ENCODE measurements at places on chromosomes 6 and 20. TPM values are rescaled to one million over a fixed set of nuclear protein-coding genes. Genes with fewer than 3 reads are reported as not detected.

- no peak for DNase-seq
Observed at GRCh38 chr20:64119681-64120341, 12.4 kb upstream of the NPBWR2 start.

GRCh38 chr6:41549673-41550072 is 3.5 kb downstream of the FOXP4 start:
- no peak for DNase-seq

GRCh38 chr6:135531954-135532490 is 34.5 kb upstream of the AHI1 start:
- no peak for DNase-seq

- no peak for DNase-seq
Observed at GRCh38 chr6:151850479-151851003, 43.1 kb downstream of the ESR1 start.

DNA sequence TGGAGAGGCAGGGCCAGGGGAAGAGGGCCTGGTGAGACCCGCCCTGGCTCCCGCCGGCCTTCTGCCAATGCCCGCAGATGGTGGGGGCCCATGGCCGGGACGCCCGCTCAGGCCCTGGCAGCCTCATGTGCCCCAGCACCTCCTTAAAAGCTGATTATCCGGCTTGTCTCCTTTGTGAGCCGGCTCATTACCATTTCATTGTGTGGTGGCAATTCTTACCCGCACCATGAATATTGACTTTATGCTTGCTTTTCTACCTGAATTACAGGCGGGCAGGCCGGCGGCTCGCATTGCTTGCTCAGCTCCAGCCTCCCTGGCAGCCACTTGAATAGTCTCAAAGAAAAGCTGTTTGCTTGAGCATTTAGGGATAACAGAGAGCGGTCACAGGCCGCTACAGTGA is 120.0 kb upstream of the JAG1 start:
- DNase-seq, result no peak

GRCh38 chr6:53233309-53233708 is 84.7 kb upstream of the GCM1 start:
- no peak for DNase-seq

GRCh38 chr6:154345811-154346210 is 10.8 kb downstream of the IPCEF1 start:
- no peak for DNase-seq

GRCh38 chr6:56199956-56200355 is 47.4 kb downstream of the COL21A1 start:
- no peak for DNase-seq

DNA sequence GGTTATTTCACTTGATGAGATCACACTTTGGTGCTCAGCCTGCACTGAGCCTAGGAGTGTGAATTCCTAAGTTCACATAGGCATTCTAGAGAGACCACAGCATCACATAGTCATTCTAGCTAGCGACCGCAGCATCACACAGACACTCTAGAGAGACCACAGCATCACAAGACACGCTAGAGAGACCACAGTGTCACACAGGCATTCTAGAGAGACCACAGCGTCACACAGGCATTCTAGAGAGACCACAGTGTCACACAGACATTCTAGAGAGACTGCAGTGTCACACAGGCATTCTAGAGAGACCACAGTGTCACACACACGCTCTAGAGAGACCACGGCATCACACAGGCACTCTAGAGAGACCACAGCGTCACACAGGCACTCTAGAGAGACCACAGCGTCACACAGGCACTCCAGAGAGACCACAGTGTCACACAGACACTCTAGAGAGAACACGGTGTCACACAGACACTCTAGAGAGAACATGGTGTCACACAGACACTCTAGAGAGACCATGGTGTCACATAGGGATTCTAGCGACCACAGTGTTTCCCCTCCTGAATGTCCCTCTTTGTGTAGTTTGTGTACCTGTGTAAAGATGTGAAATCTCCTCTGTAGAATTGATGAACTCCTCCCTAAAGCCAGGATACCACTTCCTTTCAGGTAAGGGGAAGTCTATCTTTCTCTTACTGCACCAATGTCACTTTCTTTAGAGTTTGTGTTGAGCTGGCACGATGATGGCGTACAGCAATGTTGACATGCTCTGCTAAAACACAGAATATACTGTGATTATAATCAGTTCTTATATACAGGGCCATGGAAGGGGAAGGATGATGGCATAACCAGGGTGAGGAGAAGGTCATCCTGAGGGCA is 169.4 kb downstream of the ZDHHC14 start:
- DNase-seq, result peak; percentile 32

- DNase-seq, result peak; percentile 10
Observed at GRCh38 chr20:31718952-31719643, 3.6 kb downstream of the BCL2L1 start.

DNA sequence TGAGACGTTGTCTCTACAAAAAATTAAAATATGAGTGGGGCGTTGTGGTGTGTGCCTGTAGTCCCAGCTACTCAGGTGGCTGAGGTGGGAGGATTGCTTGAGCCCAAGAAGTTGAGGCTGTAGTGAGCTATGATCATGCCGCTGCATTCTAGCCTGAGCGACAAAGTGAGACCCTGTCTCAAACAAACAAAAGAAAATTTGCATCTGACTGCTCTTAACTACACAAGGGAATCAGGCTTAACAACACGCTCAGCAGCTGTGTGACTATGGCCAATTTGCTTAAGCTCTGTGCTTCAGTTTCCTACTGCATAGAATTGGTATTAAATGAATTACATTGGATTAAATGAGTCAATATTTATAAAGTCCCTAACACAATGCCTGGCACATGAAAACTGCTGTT is 24.3 kb upstream of the MRPS10 start:
- no peak for DNase-seq

DNA sequence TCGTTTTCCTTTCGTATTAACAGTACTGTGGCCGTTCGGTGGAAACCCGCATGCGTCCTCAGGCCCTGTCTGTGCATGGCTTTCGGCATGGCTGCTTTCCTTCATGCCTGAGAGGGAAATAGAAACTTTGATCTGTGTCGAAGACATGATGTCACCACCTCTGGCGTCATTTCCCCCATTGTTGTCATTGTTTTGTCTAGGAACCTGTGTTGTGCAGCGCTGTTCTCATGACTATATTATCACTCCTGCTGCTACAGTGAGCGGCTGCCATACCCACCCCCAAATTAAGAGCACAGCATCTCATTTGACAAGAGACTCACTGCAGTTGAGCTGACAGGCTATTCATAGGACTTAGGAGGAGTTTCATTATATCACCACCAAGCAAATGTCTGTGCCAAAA is 172.3 kb downstream of the TMEM242 start:
- DNase-seq, result no peak

DNA sequence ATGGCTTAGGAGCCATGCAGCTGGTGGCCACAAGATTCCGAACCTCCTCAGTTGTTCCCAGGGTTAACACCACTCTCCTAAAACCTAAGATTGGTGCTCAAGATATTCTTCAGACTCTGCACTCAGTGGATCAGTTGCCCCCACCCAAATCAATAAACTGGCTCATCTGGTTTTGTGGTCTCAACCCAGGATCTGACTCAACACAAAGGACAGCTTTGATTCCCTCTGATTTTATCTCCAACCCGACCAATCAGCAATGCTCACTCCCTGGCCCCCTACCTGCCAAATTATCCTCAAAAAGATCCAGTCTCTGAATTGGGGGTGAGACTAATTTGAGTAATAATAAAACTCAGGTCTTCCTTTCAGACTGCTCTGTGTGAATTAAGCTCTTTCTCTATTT is 137.5 kb downstream of the EYS start:
- DNase-seq, result no peak

- DNase-seq, result no peak
Observed at GRCh38 chr20:59452856-59453255, 151.5 kb upstream of the PHACTR3 start.

GRCh38 chr6:69843189-69843588 is 23.2 kb upstream of the COL19A1 start:
- DNase-seq, result no peak

DNA sequence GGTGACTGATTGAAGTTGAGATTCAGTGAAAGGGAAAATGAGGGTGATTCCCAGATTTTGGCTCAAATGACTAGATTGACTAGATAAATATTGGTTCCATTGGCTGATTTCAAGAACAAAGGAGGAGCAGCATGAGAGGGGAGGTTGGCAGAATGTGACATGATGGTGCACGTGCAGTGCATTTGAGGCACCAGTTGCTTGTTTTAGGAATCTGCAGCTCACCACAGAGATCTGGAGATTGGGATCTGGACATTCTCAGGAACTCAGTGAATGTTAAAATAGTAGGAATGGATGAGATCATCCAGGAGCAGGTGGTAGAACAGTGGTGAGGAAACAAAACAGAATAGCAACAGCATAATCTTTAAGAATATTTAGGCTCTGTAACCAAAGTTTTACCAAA is 496.3 kb downstream of the DHX35 start:
- DNase-seq, result no peak

DNA sequence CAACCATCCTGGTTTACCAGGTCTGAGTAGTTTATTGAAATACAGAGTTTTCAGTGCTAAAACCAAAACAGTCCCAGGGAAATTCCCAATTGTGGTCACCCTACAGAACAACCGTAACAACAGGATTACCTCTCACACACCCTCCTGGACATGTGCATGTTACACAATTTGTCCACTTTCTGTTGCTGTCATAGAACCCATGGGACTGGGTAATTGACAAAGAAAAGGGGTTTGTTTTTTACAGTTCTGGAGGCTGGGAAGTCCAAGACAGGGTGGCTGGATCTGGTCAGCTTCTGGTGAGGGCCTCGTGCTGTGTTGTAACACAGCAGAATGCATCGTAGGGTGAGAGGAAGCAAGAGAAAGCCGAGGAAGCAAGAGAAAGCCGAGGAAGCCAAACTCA is 9.1 kb upstream of the ADA start:
- DNase-seq, result no peak

DNA sequence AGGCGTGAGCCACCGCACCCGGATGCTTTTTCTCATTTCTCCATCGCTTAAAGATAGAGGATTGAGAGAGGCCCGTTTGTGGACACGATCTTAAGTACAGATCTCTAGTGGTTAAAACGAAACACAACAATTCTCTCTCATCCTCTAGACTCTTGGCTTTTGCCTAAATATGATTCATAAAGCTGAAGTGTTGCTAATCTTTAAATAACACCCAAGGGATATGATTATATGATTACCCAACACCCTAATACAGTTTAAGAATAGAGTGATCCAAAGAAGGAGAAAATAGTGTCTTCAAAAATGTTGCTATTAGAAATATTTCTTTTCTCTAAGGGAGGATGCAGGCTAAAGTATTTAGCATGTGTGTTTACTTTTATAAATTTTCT is 50.4 kb downstream of the MTHFD1L start:
- DNase-seq, result no peak

DNA sequence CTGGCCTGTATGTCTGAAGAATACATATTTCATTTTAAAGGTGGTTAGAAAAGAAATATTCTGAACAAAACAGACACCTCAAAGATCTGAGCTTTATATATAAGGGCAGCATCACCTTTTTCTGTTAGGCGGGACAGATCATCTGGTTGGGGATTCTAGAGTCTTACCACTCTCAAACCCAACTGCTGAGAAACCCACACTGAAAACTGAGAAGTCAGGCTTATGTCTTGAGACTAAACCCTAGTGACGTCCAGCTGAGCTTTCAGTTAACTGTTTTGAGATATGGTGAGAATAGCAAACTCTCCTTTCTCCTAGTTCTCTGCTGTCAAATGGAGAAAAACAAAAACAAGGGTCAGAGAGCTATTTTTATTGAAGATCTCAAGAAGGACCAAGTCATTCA is 63.7 kb upstream of the CCN6 start:
- DNase-seq, result peak; percentile 38

- peak; percentile 26 for DNase-seq
Observed at GRCh38 chr6:45486736-45487135, 109.0 kb upstream of the SUPT3H start.

DNA sequence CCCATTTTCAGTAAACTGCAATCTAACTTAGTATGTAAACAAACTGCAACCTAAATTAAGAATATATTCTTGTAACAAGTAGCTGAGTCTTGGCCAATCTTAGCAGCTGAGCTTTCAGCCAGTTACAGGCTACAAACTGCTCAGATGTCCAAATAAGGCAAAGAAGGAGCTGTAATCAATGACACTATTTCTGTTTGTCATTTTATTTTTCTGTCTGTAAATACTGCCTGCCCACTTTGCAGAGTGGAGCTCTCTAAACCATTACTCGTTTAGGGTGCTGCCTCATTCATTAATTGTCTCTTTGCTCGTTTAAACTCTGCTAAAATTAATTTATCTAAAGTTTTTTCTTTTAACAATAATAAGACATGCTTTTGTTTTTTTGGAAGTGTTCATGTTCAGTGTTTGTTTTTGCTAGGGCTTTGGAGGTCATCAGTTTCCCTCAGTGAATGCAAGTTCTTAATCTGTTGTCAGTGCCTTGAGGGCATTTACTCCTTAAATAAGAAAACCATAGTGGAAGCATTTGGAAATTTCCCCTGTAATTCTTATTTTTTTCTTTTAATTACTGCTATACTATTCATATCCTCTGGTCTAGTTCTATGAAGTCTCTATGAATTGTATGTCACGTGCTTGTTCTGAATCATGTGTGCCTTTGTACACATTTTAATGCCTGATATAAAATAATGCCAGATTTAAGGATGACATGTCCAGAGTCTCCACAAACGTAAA is 3.6 kb upstream of the PRL start:
- DNase-seq, result no peak

DNA sequence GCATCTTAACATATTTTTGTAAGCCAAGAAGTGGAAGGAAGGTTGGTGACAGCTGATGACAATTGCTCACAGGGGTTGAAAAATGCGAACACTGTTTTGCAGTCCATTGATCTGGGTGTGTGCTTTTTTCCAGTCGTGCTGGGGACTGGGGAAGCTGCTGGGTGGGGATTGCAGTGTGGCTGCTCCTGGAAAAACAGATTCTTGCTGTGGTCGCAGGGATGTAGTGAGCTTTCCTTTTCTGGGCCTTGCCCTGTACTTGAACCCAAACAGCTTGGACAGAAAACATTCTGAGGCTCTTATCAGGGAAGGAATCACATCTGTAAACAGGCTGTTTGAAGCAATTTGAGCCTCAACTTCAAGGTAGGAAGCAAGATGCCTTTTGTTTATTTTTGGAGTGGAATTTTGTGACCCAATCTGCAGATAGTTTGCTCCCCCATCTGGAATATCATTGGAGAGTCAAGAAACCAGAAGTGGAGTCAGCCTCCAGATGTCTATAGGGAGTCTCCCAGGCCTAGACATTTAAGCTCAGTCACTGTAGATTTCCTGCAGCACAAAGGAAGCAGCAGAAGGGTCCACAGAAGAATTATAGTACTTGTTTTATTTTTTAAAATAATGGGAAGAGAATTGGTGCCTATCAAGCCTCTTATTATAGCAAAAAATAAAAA is 279.2 kb upstream of the FERMT1 start:
- no peak for DNase-seq

The MATN4 gene
- total RNA-seq, result 5.1 TPM

The ZBTB12 gene
- 1.9 TPM for total RNA-seq

The RUNX2 gene
- 39.3 TPM for total RNA-seq

The NFATC2 gene
- 39.9 TPM for total RNA-seq

The COL10A1 gene
- total RNA-seq, result not detected

The GUCA1A gene
- 0.21 TPM for total RNA-seq

The IL17F gene
- 0.50 TPM for total RNA-seq

The ANKEF1 gene
- 4.2 TPM for total RNA-seq

Measured in activated T-cell treated with anti-CD3 and anti-CD28 coated beads, Interleukin-2, amount 50 U/mL, for 72 hours (primary cell).